ENCODE measurements at places on chromosomes 11 and 22.

GRCh38 chr11:85712953-85713352 lies 27.0 kb upstream of the CCDC89 start:
- DNase-seq: no peak

- no peak for DNase-seq
Measured at GRCh38 chr11:23217072-23217471, 356.8 kb upstream of the CCDC179 start.

GRCh38 chr11:118634431-118635236 lies 27.2 kb downstream of the PHLDB1 start:
- peak; percentile 59 for DNase-seq

GRCh38 chr11:35214226-35214770 lies 75.3 kb downstream of the CD44 start:
- no peak for DNase-seq

DNA sequence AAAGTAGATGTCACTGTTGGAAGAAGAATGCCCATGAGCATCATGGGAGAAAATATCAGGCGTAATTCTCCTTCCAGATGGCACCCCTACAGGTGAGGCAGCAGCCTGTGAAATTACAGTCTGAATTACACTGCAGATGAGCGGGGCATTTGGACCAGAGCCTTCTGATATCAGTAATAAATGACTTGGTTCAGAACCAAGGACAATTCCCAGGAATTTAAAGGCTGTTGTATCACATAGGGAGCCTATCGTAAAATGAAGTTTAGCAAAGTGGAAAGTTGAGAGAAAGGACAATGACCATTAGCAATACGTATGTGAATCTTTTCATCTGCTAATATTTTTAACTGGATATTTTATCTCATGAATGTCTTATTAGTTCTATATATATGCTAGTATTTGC lies 61.3 kb downstream of the PRMT3 start:
- DNase-seq: no peak

GRCh38 chr11:116180806-116181600 lies 591.8 kb downstream of the BUD13 start:
- no peak for DNase-seq

DNA sequence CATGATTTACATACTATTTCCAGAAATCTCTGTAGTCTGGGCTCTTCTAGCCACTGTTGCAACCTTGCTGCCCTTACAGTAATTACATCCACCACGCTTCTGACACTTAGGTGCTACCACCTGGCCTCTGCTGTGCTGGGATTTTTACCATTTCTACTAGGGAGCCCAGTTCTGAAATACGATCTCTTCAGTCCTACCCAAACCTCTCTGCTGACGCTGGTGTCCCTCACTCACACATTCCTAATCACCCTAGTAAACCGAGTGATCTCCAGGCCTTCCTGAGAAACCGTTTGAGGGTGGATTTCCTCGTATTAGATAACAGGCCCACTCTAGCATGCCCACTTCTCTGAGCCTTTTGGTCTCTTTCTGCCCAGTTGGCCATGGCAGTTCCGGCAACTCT lies 588.9 kb upstream of the CADM1 start:
- no peak for DNase-seq

DNA sequence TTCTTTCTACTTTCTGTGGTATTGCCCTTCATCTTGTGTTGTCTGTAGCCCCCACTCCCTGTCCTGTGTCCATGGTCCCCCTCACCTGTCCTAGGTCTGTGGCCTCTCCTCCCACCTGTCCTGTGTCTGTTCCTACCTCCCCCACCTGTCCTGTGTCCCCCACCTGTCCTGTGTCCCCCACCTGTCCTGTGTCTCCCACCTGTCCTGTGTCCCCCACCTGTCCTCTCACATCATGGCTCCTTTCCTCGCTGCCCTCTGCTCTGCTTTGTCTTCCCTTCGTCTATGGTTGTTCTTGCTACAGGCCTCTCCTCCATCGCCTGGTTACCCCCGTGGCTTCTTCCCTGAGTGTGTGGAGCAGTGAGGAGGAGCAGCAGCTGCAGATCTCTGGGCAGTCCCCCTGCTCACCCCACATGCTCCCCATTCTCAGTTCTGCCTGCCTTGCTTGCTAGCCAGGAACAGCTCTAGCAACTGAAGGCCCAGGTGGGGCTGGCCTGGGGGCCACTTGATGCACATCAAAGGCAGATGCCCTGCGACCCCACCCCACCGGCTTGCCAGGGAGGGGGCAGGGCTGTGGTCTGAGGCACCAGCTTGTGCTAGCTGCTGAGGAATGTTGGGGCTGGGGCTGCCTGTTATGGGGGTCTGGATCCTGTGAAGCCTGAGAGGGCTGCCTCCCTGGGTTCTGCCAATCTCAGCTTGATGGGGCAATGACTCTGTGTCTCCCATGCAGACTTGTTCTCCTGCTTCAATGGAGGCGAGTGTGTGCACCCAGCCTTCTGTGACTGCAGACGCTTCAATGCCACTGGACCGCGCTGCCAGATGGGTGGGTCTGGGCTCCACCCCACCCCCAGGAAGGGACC lies 5.6 kb downstream of the OTOG start:
- peak; percentile 7 for DNase-seq

DNA sequence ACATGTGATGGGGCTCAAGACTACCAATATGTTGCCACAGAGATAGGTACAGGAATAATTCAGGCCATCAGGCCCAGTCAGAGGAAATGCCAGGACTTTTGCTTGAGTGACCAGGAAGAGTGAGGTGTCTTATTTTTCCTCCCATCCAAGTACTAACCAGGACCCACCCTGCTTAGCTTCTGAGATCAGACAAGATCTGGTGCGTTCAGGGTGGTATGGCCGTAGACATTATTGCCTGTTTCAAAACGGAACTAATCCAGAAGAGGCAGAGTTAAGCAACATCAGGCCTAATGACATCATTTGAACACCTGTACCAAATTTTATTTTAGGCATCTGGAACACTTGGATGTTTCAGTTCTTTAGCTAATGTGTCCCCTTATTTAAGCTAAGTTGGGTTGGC lies 205.5 kb upstream of the POU2AF2 start:
- DNase-seq: no peak

GRCh38 chr11:16825101-16825500 lies 86.7 kb downstream of the C11orf58 start:
- no peak for DNase-seq

GRCh38 chr11:19738124-19738523 lies 25.5 kb downstream of the NAV2 start:
- DNase-seq: no peak

- DNase-seq: no peak
Measured at GRCh38 chr11:118341815-118342489, 553 bp downstream of the CD3D start.

DNA sequence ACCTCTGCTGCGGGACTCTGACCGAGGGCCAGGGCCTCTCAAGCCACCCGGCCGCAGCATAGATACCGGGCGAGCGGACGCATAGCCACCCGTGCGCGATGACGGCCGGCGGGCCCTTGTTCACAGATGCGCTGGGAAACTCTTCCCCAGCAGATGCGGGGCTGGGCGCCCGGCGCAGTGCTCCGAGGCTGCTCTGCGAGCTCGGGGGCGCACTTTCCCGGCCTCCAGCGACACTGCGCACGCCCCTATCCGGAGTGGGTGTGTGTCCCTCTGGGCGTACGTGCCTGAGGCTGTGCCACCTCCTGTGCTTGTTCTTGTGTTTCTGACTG lies 104.7 kb upstream of the E2F8 start:
- DNase-seq: no peak

GRCh38 chr22:42188808-42189447 lies 58.3 kb upstream of the CYP2D6 start:
- DNase-seq: peak; percentile 53

DNA sequence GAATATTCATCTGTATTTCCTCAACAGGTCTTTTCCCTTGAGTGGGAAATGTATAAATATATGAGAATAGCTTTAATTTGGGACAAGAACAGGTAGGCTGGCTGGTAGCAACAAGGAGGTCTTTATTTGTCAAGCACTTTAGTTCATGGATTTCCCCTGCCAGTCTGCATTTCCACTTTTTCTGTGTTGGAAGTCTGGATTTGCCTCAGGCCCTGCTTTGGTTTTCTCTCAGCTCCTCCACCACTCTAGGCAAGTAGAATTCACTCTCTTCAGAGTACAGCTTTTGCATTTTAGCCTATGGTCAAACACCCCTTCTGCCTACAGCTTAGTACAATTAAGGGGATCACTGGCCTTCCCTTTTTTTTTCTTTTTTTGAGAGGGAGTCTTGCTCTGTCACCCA lies 57.1 kb downstream of the QSER1 start:
- no peak for DNase-seq

DNA sequence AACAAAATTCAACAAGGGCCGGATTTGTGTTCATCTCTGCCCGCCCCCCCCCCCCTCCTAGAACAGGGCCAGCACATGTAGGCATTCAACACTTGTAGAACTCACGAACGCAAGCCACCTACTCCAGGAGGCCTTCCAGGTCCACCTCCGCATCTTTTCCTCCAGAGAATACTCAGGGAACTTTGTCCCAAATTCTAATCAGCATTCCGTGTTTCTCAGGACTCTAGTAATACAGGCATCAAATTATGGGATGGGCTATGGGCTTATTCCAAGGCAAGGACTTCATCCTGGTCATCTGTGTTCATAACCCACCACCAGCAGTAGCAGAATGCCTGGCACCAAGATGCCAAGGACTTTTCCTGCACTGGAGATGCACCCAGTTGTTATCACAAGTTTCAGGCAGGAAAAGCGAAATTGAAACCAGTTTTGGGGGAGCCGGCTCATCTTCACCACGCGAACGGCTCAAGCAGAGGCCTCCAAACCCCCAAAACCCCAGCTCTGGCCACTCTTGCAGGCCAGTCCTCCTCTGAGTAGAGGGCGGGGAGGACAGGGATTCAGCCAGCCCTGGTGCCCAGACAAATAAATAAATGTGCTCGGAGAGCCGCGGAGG lies 462 bp downstream of the UBE2L6 start:
- no peak for DNase-seq

DNA sequence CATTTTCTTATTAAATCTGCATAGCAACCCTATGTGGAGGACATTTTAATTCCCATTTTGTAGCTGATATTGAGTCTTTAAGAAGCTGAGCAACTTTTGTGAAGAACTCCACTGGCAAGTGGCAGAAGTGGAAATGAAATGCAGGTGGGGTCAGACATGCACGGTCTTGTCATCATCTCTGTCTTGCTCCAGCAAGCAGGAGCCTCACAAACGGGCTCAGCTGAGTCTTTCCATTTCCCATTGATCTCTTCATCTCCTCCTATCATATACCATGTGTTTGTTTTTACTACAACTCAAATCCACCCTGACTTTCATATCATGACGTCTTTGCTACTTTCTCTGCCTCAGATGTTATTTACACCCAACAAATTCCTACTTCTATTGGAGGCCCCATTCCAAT lies 97.9 kb upstream of the TENM4 start:
- no peak for DNase-seq

- DNase-seq: no peak
Measured at GRCh38 chr22:33569018-33569417, 351.3 kb downstream of the LARGE1 start.

- no peak for DNase-seq
Measured at GRCh38 chr11:47395223-47396048, 13.0 kb upstream of the SLC39A13 start.

- DNase-seq: peak; percentile 78
Measured at GRCh38 chr11:26199331-26200095, 132.4 kb upstream of the ANO3 start.

GRCh38 chr22:25153961-25154666 lies 45.5 kb upstream of the CRYBB3 start:
- DNase-seq: peak; percentile 3

DNA sequence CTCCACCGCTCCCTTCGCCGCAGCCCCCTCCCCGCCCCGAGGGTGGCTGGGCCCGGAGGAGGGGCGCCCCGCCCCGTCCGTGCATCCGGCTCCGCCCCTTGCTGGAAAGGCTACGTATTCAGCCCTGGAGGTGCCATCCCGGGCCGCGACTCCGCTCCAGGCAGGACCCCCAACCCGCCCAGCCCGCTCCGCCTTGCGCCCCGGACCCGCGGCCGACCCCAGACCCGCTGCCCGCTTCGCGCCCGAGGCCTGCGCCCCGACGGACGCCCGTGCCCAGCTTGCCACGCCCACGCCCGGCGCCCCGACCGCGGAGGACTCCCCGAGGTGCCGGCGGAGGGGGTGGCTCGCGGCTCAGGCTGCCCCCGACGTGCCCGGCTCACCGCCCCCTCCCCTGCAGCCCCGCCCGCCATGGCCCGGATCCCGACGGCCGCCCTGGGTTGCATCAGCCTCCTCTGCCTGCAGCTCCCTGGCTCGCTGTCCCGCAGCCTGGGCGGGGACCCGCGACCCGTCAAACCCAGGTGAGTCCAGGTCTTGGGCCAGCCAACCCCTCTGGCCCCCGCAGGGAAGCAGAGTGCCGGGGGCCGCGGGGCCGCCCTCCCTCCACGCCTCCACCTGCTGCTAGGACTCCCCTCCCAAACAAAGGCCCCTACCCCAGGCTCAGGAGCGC lies at the start of gene ADM2:
Gene ADM2, plus strand, starts transcription at position 104 of the 667 bp plus-strand sequence. Its CDS starts 305 bp downstream, at position 409.
- DNase-seq: peak; percentile 39

DNA sequence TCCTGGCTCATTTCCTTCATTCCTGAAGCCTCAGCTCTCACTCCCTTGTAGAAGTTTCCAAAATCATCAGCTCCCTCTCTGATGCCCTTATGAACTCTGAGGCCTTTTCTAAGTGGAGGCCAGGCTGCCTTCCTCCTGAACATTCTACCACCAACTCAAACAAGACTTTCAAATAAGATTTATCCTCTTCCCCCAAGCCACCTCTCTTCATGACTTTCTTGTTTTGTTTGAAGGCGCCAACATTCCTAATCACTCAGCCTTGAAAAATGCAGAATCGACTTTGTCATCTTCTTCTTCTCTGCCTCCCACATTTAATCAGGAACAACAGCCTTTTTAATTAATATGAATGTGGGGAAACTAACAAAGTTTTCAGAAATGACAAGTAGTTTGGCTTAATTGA lies 927.9 kb downstream of the OPCML start:
- peak; percentile 89 for DNase-seq

DNA sequence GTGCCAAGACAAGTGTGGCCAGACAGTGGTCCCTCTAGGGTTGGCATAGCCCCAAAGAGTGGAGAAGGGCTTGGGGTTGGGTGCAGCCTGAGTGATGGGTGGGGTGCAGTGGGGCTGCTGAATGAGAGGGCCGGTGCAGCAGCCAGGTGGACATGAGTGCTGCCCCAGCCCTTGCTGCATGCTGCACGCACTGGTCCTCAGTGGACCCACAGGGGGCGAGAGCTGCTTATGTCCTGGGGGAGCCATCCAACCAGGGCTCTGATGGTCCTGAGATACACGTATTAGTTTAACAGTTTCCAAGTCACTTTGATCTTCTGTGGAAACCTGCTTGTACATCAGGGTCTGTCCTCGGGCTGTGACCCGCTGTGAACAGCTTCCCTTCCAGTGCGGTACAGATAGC lies 23.9 kb upstream of the ACR start:
- DNase-seq: no peak
